NCI-H1092 (cell line): ENCODE measurements at places on chromosomes 1 and 21.

DNA sequence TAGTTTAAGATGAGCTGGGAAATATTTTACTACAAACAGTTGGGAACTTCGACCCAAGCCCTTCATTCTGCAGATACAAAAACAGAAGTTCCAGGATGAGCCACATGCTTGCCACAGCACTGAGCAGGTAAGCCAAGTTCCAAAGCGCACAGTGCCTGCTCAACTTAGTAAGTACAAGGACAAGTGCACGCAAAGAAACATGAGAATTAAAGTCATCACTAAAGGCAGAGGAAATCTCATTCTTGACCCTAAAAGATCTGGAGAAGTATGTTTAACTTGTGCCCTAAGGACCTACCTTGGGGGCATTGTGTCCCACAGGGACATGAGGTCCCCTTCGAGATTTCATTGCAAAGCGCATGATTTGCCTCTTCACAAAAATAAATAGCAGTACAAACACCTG is 1.2 kb upstream of the UBAP2L start:
- DNase-seq, result no peak

DNA sequence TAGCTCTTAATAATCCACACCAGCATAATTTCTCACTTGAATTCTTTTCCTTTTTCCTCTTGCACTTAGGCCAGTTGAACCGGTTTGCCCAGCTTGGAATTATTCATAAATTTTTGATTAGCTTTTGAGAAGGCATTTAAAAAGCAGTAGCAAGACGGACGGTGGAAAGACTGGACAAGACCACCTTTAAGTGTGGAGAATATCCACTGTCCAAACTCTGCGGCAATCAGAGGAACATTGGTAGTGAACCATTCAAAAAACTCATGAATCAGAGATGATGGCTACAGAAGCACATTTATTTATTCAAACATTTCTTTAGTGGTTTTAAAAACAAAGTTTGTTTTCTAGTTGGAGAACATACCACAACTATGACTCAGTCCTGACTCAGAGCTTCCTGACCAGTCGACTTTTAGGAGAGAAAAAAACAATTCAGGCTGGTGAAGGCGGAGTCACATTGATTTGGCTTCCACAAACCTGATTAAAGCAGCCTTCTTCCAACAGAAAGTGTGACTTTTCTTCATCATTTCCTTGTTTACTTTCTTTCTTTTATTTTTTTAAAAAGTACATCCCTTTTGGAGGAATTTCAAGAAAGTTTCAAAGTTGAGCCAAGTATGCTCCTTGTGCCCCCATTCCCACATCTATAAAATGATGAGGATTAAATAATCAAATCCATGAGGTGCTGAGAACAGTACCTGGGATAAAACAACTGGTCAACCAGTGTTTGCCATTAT is 128.8 kb downstream of the ADSS2 start:
- DNase-seq, result no peak

DNA sequence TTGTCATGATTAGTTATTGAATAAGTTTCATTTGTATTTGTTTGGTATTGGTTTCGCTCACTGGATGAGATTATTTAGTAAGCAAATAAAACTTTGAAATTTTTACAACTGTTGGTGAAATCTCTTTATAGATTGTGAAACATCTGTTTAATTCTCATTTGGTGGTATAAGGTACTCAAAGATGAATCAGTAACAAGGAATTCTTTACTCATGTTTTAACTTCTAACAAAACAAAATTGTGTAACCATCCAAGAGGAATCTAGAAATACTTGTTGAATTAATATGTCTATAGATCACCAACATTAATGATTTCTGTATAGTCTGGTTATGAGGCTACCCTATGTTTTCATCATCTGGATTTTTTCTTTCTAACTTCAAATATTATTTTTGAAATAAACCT is 62.8 kb upstream of the USP25 start:
- no peak for DNase-seq

- no peak for DNase-seq
Observed at GRCh38 chr21:14773777-14774345, 227.7 kb upstream of the SAMSN1 start.

GRCh38 chr21:15071009-15071408 is 6.2 kb upstream of the NRIP1 start:
- no peak for DNase-seq

- DNase-seq, result no peak
Observed at GRCh38 chr1:68442822-68443556, 6.8 kb downstream of the RPE65 start.

DNA sequence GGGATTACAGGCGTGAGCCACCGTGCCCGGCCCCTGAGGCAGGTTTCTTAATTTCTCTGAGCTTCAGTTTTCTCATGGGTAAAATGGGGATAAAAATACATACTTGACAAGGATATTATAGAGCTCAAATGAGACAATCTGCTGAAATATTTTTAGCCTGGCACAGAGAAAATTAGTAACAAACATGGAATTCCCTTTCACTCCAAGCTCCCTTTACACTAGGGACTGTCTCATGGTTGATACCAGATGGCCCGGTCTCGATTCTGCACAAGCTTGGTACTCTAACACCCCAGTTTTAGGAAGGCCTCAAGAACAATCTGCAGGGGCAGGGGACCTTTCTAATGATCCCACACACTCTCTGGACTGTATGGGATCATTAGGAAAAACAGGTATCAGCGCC is 671.7 kb downstream of the SMYD3 start:
- DNase-seq, result no peak

- DNase-seq, result no peak
Observed at GRCh38 chr1:167328306-167328815, 107.7 kb downstream of the POU2F1 start.

DNA sequence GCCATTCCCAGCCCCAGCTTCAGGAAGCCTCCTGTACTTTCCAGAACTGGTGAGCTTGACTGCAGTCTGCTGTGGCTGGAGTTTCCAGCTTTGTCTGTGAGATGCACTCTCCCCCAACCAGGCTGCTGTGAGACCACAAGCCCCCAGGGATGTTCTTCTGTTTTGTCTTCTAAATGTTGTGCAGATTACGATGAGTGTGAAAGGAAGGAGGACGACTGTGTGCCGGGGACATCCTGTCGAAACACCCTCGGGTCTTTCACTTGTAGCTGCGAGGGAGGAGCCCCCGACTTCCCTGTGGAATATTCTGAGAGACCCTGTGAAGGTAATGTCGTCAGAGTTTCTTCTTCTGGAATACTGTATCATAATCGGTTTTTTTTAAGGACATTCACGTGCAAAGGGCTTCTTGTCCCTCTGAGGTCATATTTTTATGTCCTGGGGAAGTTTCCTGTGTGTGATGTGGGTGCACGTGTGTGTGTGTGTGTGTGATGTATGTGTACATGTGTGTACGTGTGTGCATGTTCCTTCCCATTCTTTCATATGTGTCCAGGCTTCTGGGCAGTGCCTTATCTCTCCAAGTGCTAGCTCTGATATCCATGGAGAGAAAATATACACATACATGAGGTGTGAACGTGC is 49.9 kb downstream of the UMODL1 start:
- DNase-seq, result no peak

DNA sequence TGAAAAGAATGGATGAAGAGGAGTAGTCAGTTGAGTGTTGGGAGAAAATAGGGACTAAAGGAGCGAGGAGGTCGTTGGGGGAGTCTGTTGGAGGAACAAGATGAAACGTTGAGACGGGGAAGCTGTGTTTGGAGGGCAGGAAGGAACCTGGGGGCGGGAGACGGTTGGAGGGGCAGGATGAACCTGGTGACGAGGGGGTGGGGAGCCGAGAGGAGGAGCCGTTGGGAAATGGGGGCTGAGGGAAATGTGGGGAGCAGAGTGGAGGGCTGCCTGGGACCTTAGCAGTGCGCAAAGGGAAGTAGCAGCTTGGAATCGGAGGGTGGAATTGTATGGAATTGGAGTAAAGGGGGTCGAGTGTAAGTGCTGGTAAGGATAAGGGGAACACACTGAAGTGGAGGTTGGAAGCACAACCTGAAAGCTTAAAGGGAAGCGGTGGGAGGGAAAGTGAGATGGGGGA is 630 bp downstream of the MTF2 start:
- no peak for DNase-seq
